ENCODE measurements at places on chromosomes 4 and X.

DNA sequence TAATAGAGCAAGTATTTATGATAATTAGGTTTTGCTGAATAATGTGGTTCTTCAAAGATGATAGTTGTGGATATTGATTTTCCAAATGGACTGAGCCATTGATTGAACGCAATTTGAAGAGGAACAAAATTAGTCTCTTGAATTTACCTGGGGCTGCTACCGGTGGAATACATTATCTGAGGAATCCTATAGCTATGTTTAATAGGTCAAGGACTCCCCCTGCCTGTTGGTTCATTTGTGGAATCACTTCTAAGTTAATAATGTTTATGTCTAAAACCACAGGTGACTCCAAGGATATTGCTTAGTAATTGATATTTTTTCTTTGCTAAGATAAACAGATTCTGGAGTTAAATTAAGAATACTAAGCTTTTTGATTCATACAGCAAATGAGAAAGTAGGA, 576.0 kb upstream of the PABPC4L start:
- DNase-seq: no peak

DNA sequence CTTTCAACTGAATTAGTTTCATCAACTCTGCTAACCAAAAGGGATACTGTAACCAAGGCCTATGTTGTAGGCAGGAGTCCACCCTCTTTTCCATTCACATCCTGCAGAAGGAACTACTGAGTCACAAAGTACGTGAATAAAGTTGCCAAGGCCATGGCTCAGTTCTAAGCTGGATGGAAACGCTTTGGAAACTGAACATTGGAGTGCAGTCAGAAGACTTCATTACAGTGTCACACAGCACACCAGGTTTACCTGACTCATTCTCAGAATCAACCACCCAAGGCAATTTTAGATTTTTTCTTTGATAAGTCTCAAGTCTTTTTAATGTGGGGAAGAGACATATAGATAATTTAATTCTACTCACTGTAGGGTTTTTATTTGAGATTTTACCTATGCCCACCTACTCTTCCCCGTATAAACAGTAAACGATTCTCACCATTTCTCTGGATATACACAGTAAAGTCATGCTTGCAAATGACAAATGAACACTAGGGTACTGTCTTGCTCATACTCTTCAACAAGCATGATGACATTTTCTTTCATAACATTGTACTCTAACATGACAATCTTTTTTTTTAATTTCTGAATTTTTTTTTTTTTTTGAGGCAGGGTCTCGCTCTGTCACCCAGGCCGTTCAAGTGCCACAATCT, 58.9 kb upstream of the RBM47 start:
- DNase-seq: no peak

- no peak for DNase-seq
These were observed 179.0 kb downstream of the SCFD2 start for GRCh38 chr4:53186714-53187358.

DNA sequence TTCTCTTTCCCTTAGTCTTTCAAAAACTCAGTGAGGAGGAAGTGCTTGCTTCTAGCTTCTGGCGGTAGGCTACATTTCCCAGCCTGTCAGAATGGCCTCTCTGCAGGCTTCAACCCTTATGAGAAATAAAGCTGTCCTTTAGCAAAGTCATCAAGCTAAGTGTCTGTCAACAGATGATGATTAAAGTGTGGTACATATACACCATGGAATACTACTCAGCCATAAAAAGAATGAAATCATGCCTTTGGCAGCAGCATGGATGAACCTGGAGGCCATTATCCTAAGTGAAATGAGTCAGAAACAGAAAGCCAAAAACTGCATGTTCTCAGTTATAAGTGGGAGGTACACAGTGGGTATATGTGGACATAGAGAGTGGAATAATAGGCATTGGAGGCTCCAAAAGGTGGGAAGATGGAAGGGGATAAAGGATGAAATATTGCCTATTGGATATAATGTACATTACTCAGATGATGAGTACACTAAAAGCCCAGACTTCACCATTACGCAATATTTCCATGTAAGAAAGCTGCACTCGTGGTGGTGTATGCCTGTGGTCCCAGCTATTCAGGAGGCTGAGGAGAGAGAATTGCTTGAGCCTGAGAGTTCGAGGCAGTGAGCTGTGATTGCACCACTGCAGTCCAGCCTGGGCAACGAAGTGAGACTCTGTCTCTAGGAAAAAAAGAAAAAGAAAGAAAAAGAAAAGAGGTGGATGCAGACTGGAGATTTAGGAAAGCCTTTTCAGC, 7.9 kb downstream of the TRIM2 start:
- DNase-seq: no peak

DNA sequence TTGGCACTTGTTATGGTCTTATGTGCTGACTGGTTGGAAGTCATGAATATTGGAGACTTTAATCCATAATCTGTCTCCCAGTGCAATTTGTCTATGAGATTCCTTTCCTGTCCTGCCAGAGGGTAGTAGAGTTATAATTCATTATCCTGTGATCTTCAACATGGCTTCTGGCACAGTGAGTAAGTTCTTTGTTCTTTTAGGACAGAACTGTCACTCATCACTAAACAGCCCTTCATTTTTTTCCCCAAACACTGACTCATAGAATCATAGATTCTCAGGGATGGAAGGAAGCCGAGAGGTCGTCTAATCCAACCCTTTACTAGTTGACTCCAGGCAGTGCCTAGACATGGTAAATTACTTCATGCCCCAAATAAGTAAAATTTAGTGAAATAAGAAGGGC, 78.4 kb downstream of the LUZP4 start:
- DNase-seq: no peak

GRCh38 chrX:102652031-102652688, 877 bp downstream of the GPRASP1 start:
- no peak for DNase-seq

- no peak for DNase-seq
These were observed 4.6 kb downstream of the PNMA6E start for GRCh38 chrX:153396320-153397195.

- DNase-seq: no peak
These were observed 97.3 kb downstream of the DDX60 start for GRCh38 chr4:168221301-168221700.

GRCh38 chr4:102143433-102143832, 201.8 kb downstream of the SLC39A8 start:
- DNase-seq: no peak

DNA sequence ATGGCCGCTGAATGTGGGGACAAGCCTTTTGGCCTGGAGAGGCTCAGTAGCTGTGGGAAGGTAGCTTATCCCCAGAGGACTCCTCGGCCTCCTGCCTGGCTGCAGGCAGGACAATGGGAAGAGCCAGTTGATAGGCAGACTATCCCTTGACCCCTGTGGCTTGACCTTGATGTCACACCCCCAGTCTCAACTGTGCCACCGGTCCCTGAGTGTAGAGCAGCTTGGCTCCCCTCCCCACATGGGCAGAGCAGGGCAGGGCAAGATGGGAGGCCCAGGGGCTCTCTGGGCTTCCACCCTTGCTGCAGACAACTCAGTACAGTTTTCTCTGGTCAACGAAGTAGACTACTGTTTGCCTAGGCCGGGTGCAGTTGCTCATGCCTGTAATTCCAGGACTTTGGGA, 25.7 kb downstream of the SYAP1 start:
- DNase-seq: no peak

DNA sequence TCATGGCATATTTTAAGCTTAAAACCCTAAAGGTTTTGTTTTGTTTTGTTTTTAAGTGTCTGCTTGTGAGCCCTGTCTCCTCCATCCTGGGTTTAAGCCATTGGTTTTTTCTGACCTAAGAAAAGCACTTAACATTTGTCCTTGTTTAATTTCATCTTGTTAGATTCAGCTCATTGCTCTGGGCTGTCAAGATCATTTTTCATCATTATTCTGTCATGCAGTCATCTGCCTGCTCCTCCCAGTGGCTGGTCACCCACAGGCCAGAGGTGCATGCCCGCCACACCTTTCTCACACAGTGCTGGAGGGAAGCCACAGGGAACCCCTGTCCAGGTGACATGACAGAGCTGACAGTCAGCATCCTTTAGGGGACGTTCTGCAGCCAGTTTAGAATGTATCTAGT, 11.7 kb upstream of the REELD1 start:
- DNase-seq: no peak

DNA sequence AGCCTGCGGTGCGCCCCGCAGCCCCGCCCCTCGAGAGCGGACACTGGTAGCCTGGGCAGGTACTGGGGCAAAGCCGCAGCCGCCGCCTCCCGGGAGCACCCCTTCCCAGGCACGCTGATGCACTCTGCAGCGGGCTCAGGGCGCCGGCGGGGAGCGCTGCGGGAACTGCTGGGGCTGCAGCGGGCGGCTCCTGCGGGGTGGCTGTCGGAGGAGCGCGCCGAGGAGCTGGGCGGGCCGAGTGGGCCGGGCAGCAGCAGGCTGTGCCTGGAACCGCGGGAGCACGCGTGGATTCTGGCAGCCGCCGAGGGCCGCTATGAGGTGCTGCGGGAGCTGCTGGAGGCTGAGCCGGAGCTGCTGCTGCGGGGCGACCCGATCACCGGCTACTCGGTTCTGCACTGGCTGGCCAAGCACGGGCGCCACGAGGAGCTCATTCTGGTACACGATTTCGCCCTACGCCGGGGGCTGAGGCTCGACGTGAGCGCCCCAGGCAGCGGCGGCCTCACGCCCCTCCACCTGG, 401 bp downstream of the SOWAHD start:
- DNase-seq: no peak

DNA sequence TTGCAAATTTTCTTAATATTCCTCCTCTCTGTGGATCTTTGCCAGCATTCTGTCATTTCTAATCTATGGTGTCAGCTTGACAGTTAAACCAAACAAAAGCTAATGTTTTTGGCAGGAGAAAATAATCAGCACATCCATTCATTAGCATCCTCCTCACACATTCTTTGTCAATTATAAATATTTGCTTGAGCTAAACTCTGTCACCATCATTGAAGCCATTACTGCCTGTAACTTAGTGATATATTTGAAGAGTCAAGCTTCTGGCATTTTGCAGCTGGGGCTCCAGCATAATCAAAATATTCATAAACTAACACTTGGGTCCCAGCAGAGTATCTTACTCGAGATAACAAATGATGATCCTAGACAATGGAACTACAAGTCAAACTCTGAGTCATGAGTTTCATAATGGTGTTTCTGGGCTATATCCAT, 126.1 kb downstream of the EIF4E start:
- no peak for DNase-seq

DNA sequence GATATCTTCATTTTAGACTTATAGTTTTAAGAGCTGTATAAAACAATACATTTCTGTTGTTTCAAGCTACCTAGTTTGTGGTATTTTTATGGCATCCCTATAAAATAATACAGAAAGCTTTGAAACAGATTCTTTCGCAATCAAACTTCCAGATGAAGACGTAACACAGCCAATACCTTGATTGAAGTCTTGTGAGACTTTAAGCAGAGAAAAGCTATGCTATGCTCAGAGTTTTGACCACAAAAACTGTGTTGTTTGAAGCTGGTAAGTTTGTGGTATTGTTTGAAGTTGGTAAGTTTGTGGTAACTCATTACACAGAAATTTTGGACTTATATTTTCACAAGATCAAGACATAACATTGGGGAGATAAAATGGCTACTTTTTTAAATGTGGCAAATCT, 201.8 kb upstream of the UGT8 start:
- no peak for DNase-seq

- no peak for DNase-seq
These were observed 461.7 kb downstream of the IDS start for GRCh38 chrX:149043401-149043800.

- DNase-seq: no peak
These were observed 78.9 kb upstream of the FMR1 start for GRCh38 chrX:147832707-147833348.

Measured in epithelial cell of proximal tubule (primary cell).